ENCODE measurements at places on chromosomes 2 and 18. TPM values are rescaled to one million over a fixed set of nuclear protein-coding genes. Genes with fewer than 3 reads are reported as not detected.

DNA sequence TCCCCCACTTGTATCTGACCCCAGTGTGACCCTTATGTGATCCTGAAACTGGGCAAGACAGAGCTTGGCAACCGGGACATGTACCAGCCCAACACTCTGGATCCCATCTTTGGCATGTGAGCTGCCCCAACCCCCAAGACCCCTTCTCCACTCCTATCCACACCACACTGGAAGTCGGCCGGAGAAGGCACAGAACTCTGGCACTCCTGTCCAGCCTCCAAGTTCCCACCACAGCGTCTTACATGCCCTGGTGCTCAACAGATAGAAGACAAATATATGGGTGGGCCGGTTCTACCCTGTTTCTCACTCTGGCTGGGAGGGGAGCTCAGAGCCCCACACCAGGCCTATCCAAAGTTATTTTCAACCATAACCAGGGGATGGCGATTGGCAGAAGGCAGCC is 40.8 kb downstream of the LMAN2L start:
- no peak for DNase-seq

GRCh38 chr2:145591109-145591809 is 1071.3 kb upstream of the ZEB2 start:
- no peak for DNase-seq

- DNase-seq = peak; percentile 27
Observed at GRCh38 chr2:236862961-236863728, 222.5 kb upstream of the COPS8 start.

DNA sequence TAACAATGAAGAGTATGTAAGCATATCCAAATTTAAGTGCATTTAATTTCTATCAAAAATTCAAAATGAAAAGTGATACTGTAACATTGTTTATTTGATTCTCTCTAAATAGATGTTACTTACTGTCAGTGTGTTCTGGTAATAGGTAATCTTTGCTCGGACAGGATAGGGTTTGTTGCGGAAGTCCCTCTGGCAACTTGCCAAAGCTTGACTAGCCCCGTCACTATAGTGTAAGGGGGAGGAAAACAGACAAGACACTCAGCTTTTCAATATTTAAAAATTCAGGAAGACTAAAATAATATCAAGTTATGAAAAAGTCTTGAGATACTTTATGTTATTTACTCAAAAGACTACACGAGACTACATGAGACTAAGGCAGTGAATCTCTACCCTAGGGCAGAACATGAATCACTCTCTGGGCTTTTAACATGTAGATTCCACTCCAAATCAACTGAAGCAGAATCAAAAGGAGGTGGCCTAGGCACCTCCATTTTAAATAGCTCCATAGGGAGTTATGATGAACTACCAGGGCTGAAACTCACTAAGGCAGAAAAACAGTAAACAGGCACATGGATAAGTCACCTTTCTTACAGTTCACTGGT is 5.9 kb downstream of the LMAN1 start:
- no peak for DNase-seq

ALPI gene
- not detected for total RNA-seq

MCFD2 gene
- total RNA-seq = 161 TPM
